ENCODE measurements at places on chromosomes 7 and 10.

- DNase-seq = no peak
Measured at GRCh38 chr7:18063149-18063901, 35.7 kb upstream of the PRPS1L1 start.

GRCh38 chr7:149377386-149377785 is 83.5 kb downstream of the ZNF777 start:
- DNase-seq = no peak

DNA sequence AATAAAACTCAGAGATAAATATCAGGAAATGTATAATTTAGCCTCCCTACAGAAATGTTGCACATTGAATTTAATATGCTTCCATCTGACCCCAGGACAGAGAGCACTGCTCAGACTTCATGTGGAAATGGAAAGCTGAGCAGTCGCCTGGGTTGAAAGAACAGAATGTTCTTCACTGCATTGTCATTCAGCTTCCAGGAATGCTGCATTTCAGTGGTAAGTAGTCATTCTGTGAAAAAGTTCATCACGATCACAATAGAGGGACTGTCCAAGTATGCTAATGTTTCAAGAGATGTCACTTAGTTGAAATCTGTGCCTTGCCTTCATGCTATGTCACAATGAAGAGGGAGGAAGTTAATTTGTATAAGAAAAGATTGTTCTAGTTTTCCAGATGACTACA is 147.3 kb downstream of the NRCAM start:
- DNase-seq = no peak

DNA sequence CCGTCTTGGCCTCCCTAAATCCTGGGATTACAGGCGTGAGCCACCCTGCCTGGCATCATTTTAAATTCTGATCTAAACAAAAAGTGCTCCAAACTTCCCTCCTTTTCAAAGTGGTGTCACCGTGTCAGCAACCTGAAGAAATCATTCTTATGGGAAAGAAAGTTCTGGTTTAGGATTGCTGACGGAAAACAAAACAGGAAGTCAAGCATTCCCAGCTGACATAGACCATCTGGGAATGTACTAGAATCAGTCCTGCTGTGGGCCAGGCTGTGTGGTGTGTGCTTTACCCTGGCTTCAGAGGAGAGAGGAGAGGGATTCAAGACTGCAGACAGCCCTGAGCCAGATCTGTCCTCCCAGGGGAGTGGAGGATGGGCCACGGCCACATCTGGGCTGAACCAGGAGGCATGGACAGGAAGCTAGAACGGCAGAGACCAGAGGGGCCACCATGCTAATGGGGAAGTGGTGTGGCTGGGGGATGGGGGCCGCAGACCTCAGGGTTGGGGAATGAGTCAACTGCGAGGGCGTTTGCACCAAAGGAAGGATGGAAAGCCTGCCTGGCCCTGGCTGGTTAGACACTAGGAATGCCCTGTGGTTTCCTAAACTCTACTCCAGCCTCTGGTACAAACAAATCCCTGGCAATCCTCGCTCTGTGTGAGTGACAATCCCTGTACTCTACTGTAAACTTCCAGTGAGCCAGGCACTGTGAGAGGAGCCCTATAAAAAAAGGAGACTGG is 16.7 kb upstream of the CLIP2 start:
- DNase-seq = peak; percentile 86

DNA sequence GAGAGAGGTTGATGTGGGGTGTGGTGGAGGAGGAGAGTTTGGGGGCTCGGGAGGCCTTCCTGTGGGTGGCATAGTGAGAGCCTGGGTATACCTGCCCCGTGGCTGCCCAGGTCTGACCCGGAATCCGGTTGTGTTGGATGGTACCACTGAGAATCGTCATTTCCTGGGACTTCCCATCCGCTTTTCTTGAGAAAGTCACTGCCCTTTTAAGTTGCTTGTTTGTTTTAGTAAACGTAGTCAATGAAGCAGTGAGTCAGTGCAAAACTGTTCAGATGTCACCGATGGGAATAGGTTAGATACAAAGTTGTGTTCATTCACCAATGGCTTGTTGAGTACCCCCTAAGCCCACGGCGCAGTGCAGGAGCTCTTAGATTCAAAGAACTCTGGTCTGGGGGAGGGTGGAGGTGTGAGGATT is 285.8 kb downstream of the CAMK1D start:
- DNase-seq = no peak

DNA sequence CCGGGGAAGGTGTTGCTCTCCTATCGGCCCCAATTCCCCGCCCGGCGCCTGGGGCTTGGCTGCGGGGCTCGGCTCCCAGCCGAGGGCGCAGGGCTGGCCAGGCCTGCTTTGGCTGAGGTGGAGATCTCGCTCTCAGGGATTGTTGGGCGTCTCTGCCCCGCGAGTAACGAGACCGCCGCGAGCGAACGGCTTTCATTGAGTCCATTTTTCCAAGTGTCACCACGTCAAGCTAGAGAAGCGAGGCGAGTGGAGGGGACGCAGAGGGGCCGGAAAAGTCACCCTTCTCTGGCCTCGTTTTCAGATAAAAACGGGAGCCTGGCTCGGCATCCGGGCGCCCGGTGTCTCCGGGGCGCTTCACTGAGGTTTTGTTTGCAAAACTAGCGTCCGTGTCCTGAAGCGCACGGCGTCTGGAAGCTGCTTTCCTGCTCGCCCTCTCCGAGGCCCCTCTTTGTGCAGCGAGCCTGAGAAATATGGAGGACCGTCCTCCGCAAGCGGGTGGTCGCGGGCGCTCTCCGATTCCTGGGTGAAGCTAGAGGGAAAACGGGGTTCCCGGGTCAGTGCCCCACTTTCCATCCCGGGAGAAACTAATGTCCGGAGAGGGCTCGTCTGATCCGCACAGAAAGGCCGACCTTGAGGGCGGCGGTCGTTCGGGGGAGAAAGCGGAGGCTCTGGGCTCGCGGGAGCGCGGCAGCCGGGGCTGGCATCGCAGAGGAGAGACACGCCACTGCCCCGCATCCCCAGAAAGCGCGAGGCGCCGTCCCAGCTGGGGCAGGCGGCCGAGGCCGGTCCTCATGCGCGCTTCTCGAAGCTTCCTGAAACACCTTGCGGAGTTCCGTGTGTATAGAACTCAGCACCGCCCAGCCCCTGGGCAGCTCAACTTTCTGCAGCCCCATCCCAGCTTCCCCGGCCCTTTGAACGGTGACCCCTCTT is 3.5 kb upstream of the EN2 start:
- DNase-seq = no peak

DNA sequence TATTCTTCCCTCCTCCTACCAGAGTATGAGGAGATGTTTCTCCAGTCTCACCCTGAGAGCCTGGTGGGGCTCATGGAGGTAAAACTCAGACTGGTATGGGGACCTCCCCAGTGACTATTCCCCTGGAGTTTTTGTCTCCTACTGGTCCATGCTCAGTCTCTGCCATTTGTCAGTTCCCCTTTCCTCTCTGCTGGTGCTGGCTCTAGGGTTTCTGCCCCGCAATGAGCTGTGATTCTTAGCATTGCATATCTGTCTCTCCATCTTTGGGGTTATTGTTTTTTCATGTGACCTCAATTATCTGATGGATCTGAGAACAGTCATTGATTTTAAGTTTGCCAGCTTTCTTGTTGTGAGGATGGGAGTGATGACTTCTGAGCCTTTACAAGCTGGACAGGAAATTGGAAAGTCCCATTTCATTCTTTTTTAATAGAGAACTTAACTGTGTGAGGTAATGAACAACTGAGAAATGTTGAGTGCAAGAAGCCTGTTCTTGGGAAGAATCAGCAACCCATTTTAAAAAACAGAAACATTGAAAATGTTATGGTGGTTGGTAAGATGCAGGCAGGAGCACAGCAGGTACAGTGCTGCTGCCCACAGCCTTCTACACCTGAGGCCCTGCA is 26.9 kb downstream of the NACAD start:
- DNase-seq = no peak

DNA sequence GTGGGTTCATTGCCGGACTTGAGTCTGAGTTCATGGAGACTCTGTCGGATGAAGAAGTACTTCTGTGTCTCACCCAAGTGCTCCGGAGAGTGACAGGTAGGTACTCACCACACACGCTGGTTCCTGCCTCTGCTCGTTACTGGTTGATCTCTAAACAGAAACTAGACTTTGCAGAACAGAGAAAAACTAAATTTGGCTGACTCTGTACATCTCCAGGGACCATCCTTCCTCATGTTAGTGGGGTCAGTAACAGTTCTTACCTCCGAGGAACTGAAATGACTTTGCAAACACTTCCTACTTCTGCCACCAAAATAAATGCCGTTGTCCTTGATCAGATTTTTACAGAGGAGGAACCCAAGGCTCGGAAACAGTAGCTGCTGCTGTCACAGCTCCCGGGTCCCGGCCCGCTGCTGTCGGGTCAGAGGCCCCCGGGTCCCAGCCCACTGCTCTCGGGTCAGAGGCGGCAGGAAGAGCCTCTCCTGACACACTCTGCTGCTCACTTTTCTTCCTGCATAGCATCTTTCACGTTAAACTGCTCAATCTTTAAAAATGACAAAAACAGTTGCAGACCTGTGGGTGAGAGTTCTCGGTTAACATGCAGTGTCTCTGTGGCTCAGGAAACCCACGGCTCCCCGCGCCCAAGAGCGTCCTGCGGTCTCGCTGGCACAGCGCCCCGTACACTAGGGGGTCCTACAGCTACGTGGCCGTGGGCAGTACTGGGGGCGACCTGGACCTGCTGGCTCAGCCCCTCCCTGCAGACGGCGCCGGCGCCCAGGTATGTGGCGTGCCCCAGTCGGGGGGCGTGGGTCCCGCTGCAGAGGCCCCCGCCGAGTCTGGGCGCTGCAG is 4.8 kb upstream of the MTG1 start:
- no peak for DNase-seq

GRCh38 chr10:112954974-112955581 is 5.0 kb downstream of the TCF7L2 start:
- no peak for DNase-seq

- DNase-seq = no peak
Measured at GRCh38 chr7:129751916-129752315, 140.4 kb downstream of the NRF1 start.

DNA sequence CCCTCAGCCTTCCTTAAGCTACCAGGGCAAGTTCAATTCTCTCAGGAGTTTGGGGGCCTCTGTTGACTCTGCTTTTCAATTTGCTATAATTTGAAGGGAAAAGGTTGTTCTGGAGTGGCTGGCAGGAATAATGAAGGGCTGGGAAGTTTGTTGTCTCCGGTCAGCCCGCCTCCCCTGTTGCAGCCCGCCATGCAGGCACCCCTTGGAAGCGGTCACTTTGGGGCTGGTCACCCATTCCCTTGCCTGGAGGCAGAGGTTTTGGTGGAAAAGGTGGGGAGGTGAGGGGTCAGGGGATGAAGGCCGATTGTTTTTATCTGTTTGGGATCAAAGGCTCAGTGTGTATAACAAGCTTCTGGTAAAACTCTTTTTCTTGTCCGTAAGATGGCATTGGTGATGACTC is 79.1 kb downstream of the GRK5 start:
- no peak for DNase-seq

DNA sequence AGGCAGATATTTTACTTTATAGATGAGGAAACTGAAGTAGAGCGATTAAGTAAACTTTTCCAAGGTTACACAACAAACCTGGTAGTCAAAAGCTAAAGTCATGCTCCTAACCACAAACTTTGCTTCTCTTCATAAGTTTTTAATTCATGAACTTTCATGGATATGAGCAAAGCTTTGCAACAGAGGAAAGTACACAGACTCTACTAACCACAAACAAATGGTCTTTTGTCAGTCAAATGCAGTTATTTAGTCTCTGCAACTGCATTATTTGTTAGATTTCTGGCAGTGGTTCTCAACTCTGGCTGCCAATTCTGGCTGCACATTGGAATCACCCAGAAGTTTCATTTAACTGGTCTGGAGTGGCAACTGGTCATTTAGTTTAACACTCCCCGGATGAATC is 140.6 kb upstream of the TMEM168 start:
- peak; percentile 44 for DNase-seq

- DNase-seq = no peak
Measured at GRCh38 chr7:130297628-130298543, 4.9 kb downstream of the CPA4 start.

DNA sequence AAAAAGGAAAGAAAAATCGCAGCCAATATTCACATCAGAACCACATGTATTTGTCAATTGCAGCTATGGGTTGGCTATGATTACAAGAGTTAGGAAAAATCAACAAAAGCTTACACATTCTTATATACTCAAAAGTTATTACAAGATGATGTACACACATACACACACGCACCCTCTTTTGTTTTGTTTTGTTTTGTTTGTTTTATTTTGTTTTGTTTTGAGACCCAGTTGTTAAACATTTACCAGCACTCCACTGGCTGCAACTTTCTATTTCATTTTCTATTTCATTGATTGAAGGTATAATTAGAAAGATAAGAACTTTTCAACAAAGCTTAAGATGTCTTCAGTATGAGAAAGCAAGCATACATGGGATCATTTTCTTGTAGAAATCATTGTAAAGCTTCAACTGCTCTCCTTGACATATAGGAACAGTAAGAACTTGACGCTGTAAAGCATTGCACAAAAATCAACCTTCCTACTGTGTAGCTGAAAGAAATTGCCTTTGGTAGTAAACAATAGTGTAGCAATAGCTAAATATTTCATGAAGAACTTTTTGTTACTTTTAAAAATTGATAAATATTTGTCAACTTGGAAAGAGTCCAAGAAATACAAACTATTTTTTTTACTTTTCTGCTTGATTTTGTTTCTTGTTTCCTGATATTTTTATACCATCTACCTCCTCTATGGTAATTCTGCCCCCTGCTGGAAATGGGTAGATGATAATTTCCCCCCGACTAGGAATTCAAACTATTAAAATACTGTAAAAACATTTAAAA is 205.9 kb downstream of the MBL2 start:
- no peak for DNase-seq

- DNase-seq = no peak
Measured at GRCh38 chr7:112509402-112509801, 28.6 kb downstream of the LSMEM1 start.

DNA sequence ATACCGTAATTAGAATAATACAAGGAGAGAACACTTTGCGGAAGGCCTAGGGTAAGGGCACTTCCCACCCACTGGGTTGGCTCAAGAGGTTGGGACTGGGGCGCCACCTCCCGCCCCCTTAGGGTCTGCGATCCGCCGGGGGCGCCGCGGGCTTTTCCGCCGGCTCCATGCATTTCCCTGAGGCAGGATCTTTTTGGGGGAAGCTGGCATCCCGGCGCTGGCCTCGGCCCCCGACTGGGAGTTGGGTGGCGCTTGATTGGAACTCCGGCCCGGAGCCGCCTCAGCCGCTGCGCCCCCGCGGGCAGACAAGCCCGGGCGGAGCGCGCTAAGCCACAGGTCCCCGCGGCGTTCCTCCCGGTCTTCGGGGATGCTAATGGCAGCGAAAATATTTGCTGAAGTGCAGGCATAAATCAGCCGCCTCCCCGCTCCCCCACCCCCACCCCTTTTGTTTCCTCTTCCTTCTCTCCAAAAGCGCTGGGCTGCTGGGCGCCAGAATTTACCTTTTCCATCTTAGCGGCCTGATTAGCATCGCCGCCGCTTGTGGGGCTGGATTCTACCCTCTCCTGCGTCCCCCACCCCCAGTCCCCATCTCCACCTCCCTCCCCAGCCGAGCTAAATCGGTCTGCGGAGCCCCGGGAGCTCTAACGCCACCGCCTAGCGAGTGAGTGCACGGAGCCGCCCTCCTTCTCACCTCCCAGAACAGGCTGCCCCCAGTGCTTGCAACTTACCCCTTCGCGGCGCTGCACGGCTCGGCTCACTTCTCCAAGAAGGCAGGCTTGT is 5.1 kb downstream of the UNC5B start:
- no peak for DNase-seq
